ENCODE measurements at places on chromosomes 11 and 22.

GRCh38 chr11:31922450-31922849, 111.3 kb upstream of the PAX6 start:
- DNase-seq, result no peak

- DNase-seq, result no peak
Observed at GRCh38 chr22:39188809-39189208, 36.3 kb upstream of the CBX7 start.

DNA sequence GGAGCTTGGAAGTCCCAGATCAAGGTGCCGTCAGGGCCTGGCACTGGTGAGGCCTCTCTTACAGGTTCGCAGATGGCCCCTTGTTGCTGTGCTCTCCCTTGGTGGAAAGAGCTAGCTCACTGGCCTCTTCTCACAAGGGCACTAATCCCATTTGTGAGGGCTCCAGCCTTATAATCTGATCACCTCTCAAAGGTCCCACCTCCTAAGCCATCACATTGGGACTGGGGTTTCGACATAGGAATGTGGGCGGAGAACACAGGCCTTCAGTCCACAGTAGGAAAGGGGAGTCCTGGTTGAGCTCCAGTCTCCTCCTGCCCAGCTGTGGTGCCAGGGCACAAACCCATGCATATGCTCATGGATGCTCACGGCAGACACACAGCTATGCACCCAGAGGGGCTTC, 14.0 kb upstream of the LRRC32 start:
- no peak for DNase-seq

GRCh38 chr11:124892750-124893454, 4.8 kb downstream of the ROBO4 start:
- no peak for DNase-seq

DNA sequence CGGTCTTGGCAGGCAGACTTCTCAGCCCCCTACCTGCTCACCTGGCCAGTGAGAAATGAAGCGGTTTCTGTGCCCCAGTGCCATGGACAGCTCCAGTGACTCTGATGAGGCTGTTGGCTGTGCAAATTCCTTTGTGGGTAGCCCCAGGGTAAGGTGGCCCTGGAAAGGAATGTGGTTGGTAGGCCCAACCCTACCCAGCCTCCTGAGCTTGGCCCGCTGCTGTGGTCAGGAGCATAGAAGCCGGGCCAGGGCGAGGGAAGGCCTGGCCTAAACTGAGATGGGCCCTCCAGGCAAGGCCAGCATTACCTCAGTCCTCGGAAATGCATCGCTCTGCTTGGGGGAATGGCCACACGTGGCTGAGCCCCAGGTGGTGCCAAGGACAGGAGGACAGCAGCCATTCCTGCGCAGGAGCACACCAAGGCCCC, 16.9 kb downstream of the DAGLA start:
- no peak for DNase-seq

DNA sequence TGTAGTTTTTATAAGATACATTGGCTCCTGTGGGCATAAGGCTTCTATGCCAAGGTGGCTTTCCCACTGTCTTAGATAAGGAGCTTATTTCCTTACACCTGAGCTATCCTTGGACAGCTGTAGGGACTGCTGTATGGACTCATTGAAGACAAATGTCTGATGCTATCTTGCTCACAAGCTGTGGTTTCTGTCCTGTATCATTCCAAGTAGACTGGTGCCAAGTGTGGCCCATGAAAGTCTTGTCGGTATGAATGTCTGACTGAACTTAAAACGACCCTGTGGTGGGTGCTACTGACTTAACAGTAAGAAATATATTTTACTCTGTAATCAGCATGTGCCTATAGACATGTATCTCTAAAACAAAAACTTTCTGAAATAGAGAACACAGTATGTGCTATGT, 45.0 kb downstream of the LARGE2 start:
- DNase-seq, result no peak

DNA sequence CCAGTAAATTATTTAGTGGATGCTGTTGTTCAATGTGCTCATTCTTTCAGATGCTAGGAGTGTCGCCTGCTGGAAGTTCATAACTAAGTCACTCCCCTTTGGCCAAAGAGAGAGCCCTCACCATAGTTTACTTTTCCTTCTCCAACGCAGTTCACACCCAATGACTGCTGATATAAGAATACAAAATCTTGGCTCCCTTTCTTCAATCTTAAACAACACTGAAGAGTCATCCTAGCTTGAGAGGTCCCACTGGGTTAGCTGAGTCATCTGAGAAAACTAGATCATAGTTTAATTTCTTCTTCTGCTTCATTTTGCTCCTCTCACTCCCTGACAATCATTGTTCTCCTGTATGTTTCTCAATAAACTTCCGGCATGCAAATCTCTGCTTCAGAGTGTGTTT, 5.4 kb upstream of the OR52L1 start:
- DNase-seq, result no peak

- no peak for DNase-seq
Observed at GRCh38 chr11:10325277-10326011, 20.6 kb downstream of the ADM start.

DNA sequence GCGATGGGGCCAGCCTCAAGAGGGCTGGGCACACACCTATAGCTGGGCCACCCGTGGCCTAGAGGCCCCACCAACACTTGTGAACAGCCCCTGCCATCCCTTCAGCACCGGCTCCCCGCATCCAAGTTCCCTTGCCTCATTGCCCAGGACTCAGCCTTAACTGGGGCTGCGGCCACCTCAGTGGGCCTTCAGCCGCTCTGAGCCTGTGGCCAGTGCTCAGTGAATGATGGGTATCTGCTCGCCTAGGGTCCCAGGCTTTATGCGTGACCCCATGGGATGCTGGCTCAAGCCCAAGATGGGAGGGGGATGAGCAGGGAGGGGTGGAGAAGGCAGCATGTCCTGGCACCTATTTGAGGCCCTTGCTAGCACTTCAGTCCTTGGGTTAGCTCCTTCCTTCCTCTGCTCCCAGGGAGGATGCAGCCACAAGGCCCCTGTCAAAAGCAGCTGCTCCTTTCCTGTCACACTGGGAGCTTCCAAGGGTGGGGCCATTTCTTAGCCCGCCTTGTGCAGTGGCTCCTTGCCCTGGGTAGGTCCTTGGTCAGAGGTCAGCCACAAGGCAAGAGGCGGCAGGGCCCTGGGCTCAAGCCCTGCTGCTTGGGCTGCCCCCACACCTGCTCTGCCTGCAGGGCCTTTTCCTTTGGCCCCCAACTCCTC, 31.8 kb downstream of the GNAZ start:
- no peak for DNase-seq

GRCh38 chr22:21038405-21038804, 6.0 kb upstream of the SLC7A4 start:
- no peak for DNase-seq

- no peak for DNase-seq
Observed at GRCh38 chr11:129595038-129595962, 219.7 kb downstream of the BARX2 start.

DNA sequence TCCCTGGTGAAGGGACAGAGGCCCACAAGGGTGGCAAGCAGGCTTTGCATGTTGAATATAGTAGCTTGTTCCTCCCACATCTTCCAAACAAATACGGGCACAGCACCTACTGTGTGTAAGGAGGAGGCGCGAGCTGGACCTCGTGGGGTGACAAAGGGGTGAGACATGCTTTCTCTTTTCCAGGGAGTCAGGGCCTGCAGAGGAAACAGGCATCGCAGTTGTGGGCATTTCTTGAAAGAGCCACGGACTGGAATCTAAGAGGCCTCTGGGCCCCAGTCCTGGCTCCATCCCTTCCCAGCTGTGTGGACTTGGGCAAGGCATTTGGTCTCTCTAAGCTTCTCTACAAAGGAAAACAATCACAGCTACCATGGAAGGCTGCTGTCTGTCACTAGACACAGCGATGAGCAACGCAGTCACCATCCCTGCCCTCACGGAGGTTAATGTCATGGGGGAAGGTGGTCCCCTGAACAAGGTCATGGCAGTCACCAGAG, 13.0 kb upstream of the CDC42EP1 start:
- DNase-seq, result no peak

GRCh38 chr11:66142370-66143263, 72.5 kb downstream of the PACS1 start:
- DNase-seq, result no peak

- no peak for DNase-seq
Observed at GRCh38 chr11:17952487-17952886, 60.4 kb downstream of the SERGEF start.

- DNase-seq, result no peak
Observed at GRCh38 chr11:44159848-44160721, 64.6 kb downstream of the EXT2 start.

- DNase-seq, result no peak
Observed at GRCh38 chr11:121611242-121611641, 158.5 kb upstream of the SORL1-AS1 start.

DNA sequence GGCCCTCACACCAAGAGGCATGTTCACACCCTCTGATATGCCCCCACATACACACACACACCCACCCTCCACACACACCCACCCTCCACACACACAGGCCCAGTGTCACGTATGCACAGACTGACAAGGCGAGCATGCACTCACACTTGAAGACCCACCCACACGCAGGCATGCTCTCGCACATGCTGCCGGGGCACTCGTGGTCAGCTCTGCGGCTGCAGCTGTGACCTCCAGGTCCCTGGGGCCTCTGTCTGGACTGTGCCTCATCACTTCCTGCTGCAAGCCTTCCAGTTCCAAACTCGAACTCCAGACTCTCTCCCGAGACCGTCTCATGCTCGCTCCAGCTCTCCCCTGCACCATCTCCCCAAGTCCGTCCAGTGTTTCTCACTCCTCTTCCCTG, 9.5 kb downstream of the DCHS1 start:
- no peak for DNase-seq

GRCh38 chr11:102560555-102561011, 30.0 kb upstream of the MMP7 start:
- peak; percentile 53 for DNase-seq

GRCh38 chr11:65132988-65133700, 1.2 kb downstream of the SYVN1 start:
- DNase-seq, result peak; percentile 10

DNA sequence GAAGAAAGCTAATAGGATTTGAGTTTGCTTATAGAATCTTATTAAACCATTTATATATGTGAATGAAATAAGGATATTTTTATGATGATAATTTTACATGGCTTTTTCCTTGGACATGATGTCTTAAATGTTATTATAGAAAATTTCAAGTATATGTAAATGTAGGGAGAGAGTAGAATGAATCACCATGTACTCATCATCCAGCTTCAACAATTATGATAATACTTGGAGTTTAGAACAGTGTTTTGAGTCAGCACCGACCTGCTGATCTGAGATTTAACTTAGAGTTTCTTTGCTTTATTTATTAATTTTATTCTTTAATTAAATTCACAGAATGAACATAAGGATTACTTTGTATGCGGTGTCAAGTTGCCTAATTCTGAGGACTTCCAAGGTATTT, 193.5 kb downstream of the UVRAG start:
- no peak for DNase-seq

DNA sequence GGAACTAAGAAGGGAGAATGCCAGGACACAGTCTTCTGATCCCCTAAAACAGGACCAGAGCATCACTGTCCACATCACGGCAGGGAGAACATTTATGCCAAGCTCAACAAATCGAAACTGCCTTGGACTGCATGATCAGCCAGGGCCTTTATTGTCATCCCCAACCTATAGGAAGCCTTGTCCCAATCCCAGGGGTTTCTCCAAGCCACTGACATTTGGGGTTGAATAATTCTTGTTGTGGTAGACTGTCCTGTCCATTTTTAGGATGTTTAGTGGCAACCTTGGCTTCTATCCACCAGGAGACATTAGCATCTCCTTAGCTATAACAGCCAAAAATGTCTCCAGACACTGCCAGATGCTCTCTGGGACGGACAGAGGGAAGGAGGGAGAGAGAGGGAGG, 37.1 kb downstream of the RPL27A start:
- DNase-seq, result no peak

GRCh38 chr22:50205781-50206569, 5.2 kb downstream of the SELENOO start:
- DNase-seq, result no peak

DNA sequence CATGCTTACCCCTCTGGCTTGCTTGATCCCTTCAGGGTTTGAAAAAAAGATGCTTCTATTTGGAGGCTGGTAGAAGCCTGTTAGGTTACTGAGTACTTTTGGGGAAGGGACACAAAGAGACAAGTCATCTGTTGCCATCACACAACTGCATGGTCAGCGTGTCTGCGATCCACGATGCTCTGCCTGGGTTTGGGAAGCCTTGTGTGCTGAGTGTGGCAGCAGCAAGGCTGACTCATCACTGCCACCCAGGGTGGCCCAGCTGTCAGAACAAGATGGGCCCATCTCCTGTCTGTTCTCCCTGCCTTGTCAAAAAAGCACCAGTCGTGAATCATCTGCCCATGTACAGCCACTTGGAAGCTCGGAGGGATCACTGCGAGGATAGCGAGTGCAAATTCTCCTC, 26.2 kb downstream of the UBASH3B start:
- DNase-seq, result no peak

GRCh38 chr11:6667733-6668374, 12.2 kb upstream of the DCHS1 start:
- peak; percentile 79 for DNase-seq

- DNase-seq, result no peak
Observed at GRCh38 chr22:39738746-39739145, 154.8 kb downstream of the ENTHD1 start.

- no peak for DNase-seq
Observed at GRCh38 chr11:96122601-96123074, 198.7 kb upstream of the MTMR2 start.

- no peak for DNase-seq
Observed at GRCh38 chr11:83659466-83659865, 373.3 kb upstream of the CCDC90B start.

DNA sequence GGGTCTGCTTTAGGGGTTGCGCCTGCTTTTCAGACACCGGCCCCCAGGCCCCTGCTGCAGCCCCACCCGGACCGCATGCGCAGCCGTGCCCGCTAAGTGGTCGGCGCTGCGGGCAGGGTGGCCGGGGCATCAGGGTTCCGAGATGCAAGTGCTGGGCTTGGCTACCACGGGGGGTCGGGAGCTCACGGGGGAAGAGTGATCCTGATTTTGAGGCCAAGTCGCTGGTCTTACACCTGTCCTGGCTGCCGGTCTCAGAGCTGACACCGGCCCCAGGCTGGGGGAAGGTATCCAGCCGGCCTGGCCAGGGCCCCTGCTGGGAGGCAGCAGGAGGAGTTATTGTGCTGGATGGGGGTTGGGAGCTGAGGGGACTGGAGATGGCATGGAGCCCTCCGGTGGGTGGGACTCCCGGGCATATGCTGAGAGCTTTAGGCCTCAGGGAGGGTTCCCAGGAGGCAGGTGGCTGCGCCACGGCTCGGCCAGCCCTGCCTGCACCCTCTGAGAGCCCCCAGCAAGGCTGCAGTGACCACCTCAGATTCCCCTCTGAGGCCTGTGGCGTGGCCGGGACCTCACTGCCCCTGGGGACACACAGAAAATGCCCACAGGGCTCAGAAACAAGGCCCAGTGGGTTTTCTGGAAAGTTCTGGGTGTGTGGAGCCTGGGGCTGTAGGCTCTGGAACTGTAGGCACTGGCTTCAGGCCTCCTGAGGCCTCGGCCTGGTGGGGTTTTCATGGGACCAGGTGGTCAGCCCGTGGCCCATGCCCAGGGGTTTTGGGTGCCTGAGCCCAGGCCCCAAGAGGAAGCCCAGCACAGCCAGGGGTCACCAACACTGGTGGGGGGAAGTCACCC, 4.4 kb upstream of the MUC5AC start:
- DNase-seq, result no peak

- DNase-seq, result peak; percentile 53
Observed at GRCh38 chr11:6505577-6506240, 8.6 kb downstream of the DNHD1 start.

Measured in AML-193 (cell line).